Muscle of leg (tissue), 16 donors: ENCODE measurements at places on chromosomes 3 and 15. TPM values are rescaled to one million over a fixed set of nuclear protein-coding genes. Genes with fewer than 3 reads are reported as not detected.

NMB gene
- 3.0 TPM for total RNA-seq

RARRES1 gene
- total RNA-seq, result 4.1 TPM

LRTM1 gene
- 99.9 TPM for total RNA-seq

FOXB1 gene
- not detected for total RNA-seq

TMEM212 gene
- 0.09 TPM for total RNA-seq

DNA sequence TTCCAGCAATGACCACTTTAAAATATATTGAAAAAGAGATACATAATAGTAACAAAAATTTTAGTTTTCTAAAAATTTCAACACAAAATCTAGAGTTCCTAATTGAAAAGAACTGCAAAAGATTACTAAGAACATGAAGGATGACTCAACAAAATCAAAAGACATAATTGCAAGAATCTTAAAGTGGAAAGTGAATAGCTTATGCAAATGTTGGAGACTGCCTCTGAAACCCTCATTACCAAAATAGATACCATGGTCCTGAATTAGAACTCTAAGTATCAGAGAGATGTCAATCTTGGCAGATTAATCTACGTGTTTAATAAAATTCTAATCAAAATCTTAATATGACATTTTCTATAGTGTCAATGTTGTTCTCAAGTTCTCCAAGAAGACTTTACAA, 60.7 kb upstream of the SGO1 start:
- no peaks in the 10 kb centered on the region for H3K36me3 ChIP-seq
- H3K27me3 ChIP-seq, result no peaks in the 10 kb centered on the region
- H3K27ac ChIP-seq, result no peak overlapping the region

DNA sequence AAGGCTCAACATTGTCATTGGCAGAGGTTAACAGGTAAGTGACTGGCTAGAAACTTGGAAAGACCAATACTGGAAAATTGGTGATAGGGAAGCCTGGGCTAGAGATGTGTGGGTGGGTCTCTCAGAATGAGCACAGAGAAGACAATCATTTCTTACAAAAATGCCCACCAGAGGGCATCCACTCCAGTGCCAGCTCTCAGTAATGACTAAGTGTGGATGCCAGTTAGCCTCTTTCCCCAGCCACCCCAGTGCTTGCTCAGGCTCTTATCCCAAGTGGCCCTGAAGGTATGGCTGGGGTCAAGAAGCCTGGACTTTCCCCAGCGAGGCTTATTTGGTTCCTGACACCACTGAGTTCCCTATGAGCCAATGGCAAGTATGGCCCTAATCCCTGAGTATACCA, 115.9 kb upstream of the ST8SIA2 start:
- H3K27me3 ChIP-seq, result peaks cover 3% of the 10 kb centered on the region
- DNase-seq, result peak; percentile 23
- H3K27ac ChIP-seq, result no peak overlapping the region
- H3K4me1 ChIP-seq, result peaks cover 8% of the 10 kb centered on the region
- H3K4me3 ChIP-seq, result no peak overlapping the region
- H3K36me3 ChIP-seq, result no peaks in the 10 kb centered on the region

GRCh38 chr15:44435893-44436667, 8.7 kb downstream of the CTDSPL2 start:
- H3K36me3 ChIP-seq, result peaks cover 9% of the 10 kb centered on the region
- H3K27ac ChIP-seq, result no peak overlapping the region
- no peaks in the 10 kb centered on the region for H3K27me3 ChIP-seq
- no peak for DNase-seq

DNA sequence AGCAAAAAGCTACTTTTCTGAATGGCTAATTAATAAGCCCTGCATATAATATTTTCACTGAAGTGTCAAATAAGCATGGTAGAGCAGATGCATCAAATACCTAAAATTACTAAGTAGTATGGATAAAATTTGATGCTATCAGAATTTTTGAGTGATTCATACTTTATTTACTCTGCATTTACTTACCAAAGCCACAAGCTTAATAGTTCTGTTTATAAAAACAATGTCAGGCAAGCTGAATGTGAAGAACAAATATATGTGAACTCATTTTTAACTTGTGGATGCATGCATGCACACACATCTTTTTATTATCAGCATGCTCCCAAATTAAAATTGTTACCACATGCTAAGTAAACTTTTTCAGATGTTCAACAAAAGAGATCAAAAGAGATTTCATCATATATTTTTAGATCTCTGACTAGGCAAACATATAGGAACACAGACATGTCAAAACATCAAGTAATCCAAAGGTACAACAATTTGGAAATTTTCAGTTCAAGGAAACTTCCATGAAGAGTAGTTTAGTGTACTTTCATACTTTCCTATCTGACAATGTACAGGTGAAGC, 969.4 kb downstream of the ROBO1 start:
- no peaks in the 10 kb centered on the region for H3K36me3 ChIP-seq
- H3K27me3 ChIP-seq, result no peaks in the 10 kb centered on the region
- H3K4me3 ChIP-seq, result no peak overlapping the region
- no peak overlapping the region for H3K27ac ChIP-seq
